ENCODE measurements at places on chromosomes 6 and 20.

DNA sequence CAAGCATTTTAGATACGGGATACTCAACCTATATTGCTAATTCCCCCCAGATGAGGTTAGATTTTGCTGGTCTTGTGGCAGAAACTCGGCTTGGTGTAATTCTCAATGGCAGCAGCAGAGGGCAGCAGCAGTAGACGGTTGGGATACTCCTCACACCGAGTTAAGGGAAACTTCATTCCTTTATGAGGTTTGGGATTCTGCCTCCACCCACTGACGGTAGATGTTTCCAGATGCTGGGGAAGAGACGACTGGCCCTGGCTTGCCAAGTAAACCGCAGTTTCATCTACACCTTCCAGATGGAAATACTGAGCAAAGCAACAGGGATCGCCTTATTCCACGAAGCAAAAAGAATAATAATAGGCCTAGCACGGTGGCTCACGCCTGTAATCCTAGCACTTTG lies 8.2 kb upstream of the TBC1D7 start:
- DNase-seq, result peak; percentile 74

- DNase-seq, result no peak
Observed at GRCh38 chr20:45140836-45141235, 16.6 kb upstream of the WFDC12 start.

DNA sequence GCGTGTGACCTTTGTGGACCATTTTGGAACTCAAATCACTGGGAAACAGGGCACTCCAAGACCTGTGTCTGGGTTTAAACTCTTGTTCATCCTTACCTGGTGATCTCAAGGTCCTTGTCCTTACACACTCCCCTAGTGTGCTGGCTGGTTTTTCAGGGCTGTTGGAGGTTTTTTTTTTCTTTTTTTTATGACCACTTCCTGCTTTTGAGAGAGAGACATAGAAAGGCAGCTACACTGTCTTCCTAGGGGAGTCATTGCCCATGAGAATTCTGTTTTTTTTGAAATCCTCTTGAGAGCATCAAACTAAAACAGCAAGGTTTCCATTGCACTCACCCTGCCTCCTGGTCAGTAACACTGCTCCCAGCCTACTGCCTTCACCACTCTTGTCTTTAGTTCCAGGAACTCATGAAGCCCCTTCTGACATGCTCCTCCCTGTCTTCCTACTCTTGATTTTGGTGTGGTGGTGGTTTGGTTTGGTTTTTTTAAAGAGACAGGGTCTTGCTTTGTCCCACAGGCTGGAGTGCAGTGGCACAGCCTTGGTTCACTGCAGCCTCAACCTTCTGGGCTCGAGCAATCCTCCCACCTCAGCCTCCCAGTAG lies 28.6 kb downstream of the PRPH2 start:
- DNase-seq, result peak; percentile 9

DNA sequence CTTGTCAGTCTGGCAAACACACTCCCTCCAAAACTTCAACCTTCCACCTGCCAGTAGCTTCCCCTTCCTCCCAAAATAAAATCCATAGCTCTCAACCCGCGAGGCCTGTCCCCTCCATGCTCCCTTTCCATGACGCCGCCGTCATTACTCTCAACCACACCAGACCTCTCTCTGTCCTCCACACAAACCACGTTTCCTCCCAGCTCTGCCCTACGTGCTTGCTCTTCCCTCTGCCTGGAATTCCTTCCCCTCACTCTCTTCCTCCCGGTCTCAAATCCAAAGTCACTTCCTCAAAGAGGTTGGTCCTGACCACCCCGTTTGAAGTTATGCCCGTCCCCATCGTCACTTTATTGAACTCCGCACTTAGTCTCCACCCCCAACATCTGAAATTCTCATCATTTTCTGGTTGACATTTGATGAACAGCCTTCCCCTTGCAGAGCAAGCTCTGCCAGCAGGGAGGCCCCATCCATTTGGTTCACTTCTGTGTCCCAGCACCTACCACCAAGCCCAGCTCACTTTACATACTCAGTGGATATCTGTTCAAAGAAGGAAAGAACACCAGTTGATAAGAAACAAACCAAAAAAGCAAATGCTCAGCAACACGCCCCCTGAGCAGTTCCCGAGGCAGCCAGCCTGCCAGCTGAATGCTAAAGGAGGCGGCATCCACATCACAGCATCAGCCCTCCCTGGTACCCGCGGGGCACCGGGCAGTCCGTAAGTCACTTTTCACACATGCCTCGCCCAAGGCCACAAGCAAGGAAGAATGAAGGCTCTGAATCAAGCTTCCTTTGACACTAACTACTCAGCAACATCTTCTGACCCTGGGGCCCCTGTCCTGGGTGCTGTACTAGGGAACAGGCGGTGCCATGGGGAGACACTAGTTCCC lies 125.0 kb downstream of the NFATC2 start:
- no peak for DNase-seq

DNA sequence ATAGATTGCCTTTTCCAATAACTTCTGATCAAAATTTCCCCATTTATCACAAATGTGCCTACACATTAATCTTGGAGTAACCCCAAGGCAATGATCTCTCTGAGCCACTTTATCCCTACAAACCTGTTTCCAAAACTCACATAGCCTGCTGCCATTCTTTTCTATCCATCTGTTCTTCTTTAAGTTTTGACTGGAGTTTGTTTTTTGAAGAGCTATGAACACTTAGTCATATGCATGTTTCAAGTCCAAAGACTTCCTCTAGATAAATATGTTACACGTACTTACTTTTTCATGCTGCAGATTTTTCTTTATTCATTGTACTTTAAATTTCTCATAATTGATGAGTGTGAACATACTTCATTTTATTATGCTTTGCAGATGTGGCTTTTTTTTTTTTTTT lies 488.9 kb upstream of the CITED2 start:
- no peak for DNase-seq

- no peak for DNase-seq
Observed at GRCh38 chr6:39808964-39809363, 16.8 kb downstream of the DAAM2 start.
